ENCODE measurements at places on chromosomes 1 and 21. TPM values are rescaled to one million over a fixed set of nuclear protein-coding genes. Genes with fewer than 3 reads are reported as not detected.

The PGBD5 gene
- not detected for total RNA-seq

DNA sequence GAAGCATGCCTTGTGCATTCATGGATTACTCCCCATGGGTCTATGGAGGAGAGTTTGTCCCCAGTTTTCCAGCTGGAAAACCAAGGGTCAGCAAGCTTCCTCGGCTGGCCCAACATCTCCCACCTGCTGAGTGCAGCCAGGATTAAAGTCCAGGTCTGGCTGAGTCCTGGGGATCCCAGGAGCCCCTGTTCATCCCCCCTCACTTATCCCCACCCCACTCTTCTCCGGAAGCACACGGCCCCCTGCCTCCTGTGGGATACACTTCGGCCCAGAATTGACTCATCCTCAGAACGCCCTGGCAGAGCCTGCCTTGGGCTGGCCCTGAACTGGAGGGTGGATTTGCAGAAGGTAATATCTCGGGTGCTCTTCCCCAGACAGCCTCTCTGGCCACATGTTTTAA, 276.1 kb downstream of the NPHP4 start:
- H3K27me3 ChIP-seq: peaks cover 10% of the 10 kb centered on the region
- H3K36me3 ChIP-seq: no peaks in the 10 kb centered on the region
- DNase-seq: no peak
- H3K27ac ChIP-seq: no peak overlapping the region
- H3K4me3 ChIP-seq: no peak overlapping the region

GRCh38 chr1:182217071-182217470, 155.6 kb upstream of the ZNF648 start:
- no peak overlapping the region for H3K4me3 ChIP-seq
- H3K36me3 ChIP-seq: no peaks in the 10 kb centered on the region
- no peak for DNase-seq
- H3K4me1 ChIP-seq: no peaks in the 10 kb centered on the region

- no peak overlapping the region for H3K4me3 ChIP-seq
- no peaks in the 10 kb centered on the region for H3K27me3 ChIP-seq
- no peaks in the 10 kb centered on the region for H3K36me3 ChIP-seq
- H3K4me1 ChIP-seq: peaks cover 24% of the 10 kb centered on the region
Observed at GRCh38 chr1:64518692-64519481, 49.0 kb downstream of the CACHD1 start.

GRCh38 chr1:29825941-29826415, 589.7 kb downstream of the PTPRU start:
- no peak overlapping the region for H3K27ac ChIP-seq
- H3K4me1 ChIP-seq: no peaks in the 10 kb centered on the region
- DNase-seq: no peak
- no peak overlapping the region for H3K4me3 ChIP-seq

The TMEM50B gene
- 160 TPM for total RNA-seq

The OTUD7B gene
- 10.6 TPM for total RNA-seq

DNA sequence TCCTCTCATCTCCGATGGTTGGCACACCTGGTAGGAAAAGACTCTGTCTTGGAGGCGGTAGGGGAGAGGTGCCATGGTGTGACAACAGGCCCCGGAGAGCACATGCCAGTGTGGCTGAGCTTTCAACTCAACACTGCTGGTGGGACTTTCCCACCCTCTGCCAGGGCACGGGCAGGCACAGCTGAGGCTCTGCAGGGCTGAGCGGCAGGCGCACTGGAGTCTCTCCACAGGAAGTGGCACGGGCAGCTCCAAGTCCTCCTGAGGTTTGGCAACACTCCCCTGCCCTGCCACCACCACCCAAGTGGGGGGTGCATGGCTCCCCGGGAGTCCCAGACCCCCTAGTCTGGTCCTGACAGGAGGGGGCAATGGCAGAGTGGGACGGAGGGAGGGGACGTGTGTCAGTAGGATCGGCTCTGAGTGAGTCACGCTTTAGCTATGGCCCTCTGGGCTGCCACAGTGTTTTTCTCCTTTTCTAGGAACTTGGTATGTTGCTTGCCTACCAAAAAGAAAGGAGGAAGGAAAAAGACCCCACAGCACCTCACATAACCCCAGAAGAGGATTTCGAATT, 27.3 kb upstream of the EVA1B start:
- peak overlapping the region; percentile 75 for H3K4me3 ChIP-seq
- peak; percentile 40 for DNase-seq
- H3K27me3 ChIP-seq: no peaks in the 10 kb centered on the region
- peak overlapping the region; percentile 81 for H3K27ac ChIP-seq
- peaks cover 47% of the 10 kb centered on the region for H3K36me3 ChIP-seq

DNA sequence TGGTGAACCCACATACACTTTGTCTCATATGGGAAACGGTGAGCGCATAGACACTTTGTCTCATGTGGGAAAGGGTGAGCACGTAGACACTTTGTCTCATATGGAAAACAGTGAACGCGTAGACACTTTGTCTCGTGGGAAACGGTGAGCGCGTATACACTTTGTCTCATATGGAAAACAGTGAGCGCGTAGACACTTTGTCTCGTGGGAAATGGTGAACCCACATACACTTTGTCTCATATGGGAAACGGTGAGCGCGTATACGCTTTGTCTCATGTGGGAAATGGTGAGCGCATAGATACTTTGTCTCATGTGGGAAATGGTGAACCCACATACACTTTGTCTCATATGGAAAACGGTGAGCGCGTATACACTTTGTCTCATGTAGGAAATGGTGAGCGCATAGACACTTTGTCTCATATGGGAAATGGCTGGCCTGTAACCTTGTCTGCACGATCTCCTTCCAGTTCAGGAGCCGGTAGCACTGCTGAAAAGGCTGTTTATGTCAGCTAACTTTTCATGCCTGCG, 50.7 kb upstream of the TRAPPC10 start:
- no peak overlapping the region for H3K4me3 ChIP-seq
- no peak for DNase-seq

GRCh38 chr1:96519851-96520578, 201.6 kb upstream of the PTBP2 start:
- peaks cover 3% of the 10 kb centered on the region for H3K27me3 ChIP-seq
- no peak for DNase-seq
- no peaks in the 10 kb centered on the region for H3K4me1 ChIP-seq
- no peak overlapping the region for H3K27ac ChIP-seq

DNA sequence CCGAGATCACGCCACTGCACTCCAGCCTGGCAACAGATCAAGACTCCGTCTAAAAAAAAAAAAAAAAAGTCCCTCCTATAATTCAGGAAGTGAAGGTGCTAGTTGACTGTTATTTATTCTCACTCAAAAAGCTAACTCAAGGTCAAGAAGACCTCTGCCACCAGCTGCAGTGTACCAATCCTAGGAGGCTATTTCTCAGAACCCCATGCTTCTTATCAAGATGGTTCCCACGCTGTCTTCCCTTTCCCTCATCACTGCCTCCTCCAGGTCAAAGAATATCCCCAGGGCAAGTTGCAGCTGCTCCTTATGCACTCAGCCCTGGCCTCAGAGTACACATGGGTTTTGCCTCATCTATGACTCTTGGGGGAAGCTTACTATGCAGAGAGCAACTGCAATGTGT, 53.6 kb downstream of the RERE start:
- no peak for DNase-seq
- H3K36me3 ChIP-seq: no peaks in the 10 kb centered on the region
- no peak overlapping the region for H3K27ac ChIP-seq
- peaks cover 16% of the 10 kb centered on the region for H3K4me1 ChIP-seq
- H3K4me3 ChIP-seq: no peak overlapping the region
- no peaks in the 10 kb centered on the region for H3K27me3 ChIP-seq

- peaks cover 91% of the 10 kb centered on the region for H3K36me3 ChIP-seq
- no peaks in the 10 kb centered on the region for H3K27me3 ChIP-seq
- no peak overlapping the region for H3K4me3 ChIP-seq
- H3K27ac ChIP-seq: no peak overlapping the region
Observed at GRCh38 chr1:29094433-29094832, 29.3 kb downstream of the TMEM200B start.

DNA sequence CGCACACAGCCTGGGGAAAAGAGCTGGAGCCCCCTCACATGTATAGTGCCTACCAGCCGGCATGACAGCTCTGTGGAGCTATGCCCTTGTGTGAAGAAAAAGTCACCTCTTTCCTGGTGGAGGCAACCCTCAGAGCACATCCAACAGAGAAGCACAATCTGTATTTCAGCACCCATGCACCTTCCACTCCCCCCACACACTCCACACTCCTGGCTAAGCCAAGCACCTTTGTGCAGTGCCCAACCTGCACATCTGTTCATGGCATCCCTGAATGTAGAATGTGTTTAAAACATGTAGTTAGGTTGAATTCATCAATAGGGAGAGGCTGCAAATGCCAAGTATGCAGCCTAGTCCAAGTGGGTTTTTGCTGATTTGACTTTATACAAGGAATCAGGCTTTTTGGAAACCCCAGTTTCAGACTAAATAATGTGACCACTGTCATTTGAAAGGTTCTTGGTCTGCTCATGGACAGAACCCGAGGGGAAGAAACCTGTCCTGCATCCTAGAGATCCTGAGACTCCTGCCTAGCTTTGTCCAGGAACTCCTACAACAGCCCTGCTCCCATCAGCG, 197.1 kb downstream of the TOMM20 start:
- no peaks in the 10 kb centered on the region for H3K36me3 ChIP-seq
- H3K27ac ChIP-seq: no peak overlapping the region
- no peak for DNase-seq
- H3K4me3 ChIP-seq: no peak overlapping the region
- H3K27me3 ChIP-seq: no peaks in the 10 kb centered on the region

GRCh38 chr1:14875524-14876509, 277.3 kb downstream of the KAZN start:
- H3K4me3 ChIP-seq: no peak overlapping the region
- peaks cover 9% of the 10 kb centered on the region for H3K27me3 ChIP-seq
- no peak for DNase-seq
- no peaks in the 10 kb centered on the region for H3K4me1 ChIP-seq

DNA sequence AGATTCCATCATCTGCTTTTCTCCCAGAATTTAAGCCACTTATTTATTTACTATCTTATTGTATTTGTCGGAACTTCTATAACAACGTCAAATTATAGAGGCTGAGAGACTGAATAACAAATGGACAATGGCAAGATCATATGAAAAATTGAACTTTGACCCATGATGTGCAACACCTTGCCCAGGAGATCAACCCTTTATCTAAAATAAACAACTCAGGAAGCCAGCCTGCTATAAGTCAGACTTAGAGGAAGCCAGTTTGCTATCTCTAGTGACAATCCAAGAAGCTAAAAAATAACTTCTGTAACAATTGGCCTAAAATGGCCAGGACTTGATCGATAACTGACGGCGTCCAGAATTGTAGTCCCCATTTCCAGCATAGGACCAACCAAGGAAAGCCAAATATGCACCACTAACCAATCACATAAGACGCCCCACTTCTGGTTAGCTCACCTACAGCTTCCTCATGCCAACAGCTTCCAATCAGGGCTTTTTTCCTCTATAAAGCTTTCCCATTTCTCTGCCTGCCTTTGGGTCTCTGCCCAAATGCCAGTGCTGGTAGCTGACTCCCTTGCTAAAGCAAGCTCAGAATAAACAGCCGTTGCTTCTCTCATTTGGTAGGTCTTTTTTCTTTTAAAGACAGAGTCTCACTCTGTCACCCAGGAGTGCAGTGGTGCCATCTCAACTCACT, 28.5 kb downstream of the ANP32E start:
- no peak overlapping the region for H3K27ac ChIP-seq
- DNase-seq: no peak
- no peaks in the 10 kb centered on the region for H3K4me1 ChIP-seq

GRCh38 chr1:15714406-15715136, 21.5 kb upstream of the SLC25A34 start:
- H3K36me3 ChIP-seq: no peaks in the 10 kb centered on the region
- H3K4me1 ChIP-seq: peaks cover 11% of the 10 kb centered on the region
- H3K27me3 ChIP-seq: no peaks in the 10 kb centered on the region
- DNase-seq: no peak
- H3K4me3 ChIP-seq: no peak overlapping the region
- no peak overlapping the region for H3K27ac ChIP-seq

GRCh38 chr1:98988904-98989555, 15.6 kb downstream of the PLPPR5 start:
- no peaks in the 10 kb centered on the region for H3K27me3 ChIP-seq
- H3K36me3 ChIP-seq: no peaks in the 10 kb centered on the region
- H3K4me3 ChIP-seq: no peak overlapping the region

The TSPAN1 gene
- not detected for total RNA-seq

DNA sequence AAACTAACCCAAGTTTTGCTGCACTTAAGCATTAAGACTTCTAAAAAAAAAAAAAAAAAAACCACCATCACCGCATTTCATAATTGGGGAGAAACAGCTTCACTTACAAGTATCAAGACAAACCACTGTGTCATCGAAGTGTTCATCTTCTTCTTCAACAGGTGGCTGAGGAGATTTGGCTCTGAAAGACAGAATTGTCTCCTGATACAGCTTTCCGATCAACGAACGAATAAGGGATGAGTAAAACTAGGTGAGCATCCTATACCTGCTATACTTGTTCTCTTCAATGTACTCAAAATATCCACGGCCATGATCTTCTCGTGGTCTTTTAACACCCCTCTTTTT, 2.0 kb downstream of the HNRNPU start:
- no peak for DNase-seq
- H3K4me1 ChIP-seq: peaks cover 49% of the 10 kb centered on the region
- peak overlapping the region; percentile 94 for H3K4me3 ChIP-seq
- peaks cover 14% of the 10 kb centered on the region for H3K36me3 ChIP-seq
- peak overlapping the region; percentile 97 for H3K27ac ChIP-seq
- peaks cover 2% of the 10 kb centered on the region for H3K27me3 ChIP-seq

DNA sequence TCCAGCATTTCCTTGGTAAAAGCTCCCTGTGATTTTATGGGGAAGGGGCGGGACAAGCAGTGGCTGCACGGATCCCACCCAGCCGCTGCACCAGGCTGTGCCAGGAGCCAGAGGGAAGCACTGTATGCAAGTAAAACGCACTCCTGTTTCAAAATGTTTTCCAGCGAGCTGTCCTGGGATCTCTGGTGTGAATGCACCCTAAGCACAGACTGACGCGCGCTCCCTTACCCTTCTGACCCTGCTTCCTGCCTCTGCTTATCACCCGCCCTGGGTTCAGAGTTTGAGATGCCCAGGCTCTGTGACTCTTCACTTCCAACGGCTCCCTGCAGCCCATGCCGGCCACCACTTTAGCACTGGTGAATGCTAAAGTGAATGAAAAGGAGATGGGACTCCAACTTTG, 131.2 kb downstream of the RHOU start:
- no peak overlapping the region for H3K27ac ChIP-seq
- H3K27me3 ChIP-seq: no peaks in the 10 kb centered on the region
- no peaks in the 10 kb centered on the region for H3K36me3 ChIP-seq

- no peak overlapping the region for H3K4me3 ChIP-seq
- H3K4me1 ChIP-seq: no peaks in the 10 kb centered on the region
- H3K27me3 ChIP-seq: peaks cover 48% of the 10 kb centered on the region
- no peak for DNase-seq
- H3K36me3 ChIP-seq: no peaks in the 10 kb centered on the region
- no peak overlapping the region for H3K27ac ChIP-seq
Observed at GRCh38 chr1:30418939-30419720, 304.3 kb downstream of the MATN1 start.

All from naive thymus-derived CD8-positive, alpha-beta T cell (primary cell).